ENCODE measurements at places on chromosomes 1 and 21.

GRCh38 chr1:85224734-85225623 lies 24.2 kb upstream of the SYDE2 start:
- DNase-seq, result no peak

- no peak for DNase-seq
These were observed 76.8 kb downstream of the GLIS1 start for GRCh38 chr1:53662169-53662568.

- no peak for DNase-seq
These were observed 64.1 kb upstream of the TBX15 start for GRCh38 chr1:119052267-119052666.

DNA sequence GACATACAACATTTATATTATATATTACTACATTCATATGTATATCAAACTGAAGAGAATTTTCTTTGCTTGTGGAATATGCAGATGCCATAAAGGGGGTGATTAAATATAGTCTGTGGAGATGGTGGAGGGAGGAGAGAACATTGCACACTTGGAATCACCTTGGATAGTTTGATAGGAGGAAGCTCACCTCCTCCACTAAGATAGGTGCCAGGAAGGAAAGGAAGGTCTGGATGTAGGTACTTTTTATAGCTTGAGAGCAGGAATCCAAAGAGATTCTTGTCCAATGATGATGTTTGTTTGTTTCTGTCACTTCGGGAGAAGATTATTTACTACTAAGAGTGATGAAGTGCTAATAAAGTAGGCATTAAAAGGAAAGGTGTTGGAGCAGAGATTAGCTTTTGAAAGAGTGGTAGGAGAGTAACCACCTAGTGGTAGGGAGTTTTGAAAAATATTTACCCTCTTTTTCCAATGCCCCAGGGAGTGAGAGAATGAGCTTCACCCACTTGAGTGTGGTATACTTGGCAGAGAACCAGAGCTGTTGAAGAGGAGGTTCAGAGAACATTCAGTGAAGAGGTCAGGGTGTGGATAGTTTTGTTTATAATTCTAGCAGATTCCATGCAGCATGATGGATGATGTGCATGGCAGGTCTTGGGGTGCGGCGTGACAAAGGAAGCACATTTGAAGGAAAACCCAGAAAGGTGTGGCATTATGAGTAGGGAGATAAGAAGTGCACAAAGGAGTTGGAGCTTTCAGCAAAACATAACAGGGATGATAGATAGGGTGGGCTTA lies 145.0 kb downstream of the PATJ start:
- no peak for DNase-seq

- no peak for DNase-seq
These were observed 4.4 kb upstream of the PGBD5 start for GRCh38 chr1:230430499-230430898.

DNA sequence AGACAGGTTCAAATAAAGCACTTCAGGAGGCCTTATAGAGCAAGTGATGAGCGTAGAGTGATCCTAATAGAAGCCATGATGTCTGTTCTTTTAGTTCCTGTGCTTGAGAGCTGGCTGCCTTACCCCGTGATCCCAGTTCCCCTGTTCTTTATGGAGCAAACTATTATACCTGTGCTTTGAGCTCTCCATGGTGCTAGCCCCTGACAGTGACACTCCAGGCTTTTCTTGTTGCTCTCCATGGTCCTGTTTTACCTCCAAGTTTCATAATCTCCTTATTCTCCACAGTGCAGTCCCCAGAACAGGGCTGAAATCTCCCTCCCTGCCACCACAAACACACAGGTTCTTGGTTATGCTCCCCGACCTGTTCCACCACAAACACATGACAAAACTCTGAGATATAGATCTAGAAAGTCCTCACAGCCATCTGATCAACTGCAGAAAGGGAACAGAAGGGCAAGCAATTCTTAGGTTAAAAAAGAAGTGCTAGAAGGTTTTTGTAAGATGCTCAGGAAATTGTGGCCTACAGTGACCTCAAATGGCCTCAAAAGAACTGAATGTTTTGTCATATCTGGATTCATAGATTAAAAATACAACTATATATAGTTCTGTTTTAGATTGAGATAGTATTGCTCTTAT lies 6.0 kb downstream of the CADM3 start:
- peak; percentile 79 for DNase-seq

- no peak for DNase-seq
These were observed 10.4 kb downstream of the ATPAF1 start for GRCh38 chr1:46657775-46658174.

- DNase-seq, result no peak
These were observed 74.9 kb downstream of the MATN1 start for GRCh38 chr1:30648408-30649000.

DNA sequence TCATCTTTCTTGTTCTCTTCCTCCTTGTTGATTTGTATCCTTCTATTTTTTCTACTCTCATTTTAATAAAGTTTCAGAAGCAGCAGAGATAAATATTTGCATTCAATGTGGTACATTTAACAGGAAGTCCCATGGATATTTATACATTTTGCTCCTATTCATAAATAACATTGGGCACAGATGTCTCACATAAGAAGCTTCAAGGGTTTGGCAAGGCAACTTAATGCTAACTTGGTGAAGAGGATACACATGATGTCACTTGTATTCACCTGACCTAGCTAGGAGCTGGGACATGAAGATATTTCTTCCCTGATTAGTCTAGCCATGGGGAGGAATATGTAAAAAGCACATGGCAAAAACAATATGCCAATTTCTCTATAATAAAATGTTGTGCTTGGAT lies 65.1 kb upstream of the DUSP10 start:
- no peak for DNase-seq

- no peak for DNase-seq
These were observed 64.9 kb upstream of the ZBTB40 start for GRCh38 chr1:22386774-22387173.

DNA sequence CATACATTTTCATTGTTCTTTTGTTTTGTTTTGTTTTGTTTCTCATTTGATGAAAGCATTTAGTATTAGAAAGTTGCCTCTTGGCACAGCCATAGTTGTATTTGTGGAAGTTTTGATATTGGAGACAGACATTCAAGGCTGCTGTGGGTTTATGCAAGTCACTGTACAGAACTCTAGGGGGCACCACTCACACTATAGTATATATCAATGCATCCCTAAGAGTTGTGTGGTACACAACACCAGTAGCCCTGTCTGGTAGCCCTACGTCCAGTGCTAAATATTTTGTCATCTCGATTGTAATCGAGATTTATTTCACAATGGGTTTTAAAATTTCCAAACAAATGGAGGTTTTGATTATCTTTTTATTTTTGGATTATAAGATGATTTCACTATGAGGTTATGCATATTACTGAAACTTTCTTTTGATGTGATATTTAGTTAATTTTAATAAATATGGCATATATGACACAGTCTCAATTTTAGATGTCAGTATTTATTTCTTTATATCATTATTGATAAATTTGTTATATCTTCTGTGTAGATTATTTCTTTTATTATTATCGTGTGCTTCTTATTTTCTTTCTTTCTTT lies 112.2 kb downstream of the NR5A2 start:
- DNase-seq, result peak; percentile 8

DNA sequence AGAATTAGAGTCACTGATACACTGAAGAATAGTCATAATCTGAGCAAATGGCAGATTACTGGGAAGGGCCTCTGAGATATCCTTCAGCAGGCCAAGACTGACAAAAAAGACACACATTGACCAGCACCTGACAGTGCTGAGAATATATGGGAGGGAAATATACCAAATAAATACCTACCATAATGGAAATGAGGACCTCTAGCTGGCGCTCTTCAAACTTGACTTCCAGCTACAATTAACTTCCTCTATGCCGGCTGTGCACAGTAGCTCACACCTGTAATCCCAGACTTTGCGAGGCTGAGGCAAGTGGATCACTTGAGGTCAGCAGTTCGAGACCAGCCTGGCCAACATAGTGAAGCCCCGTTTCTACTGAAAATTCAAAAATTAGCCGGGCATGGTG lies 69.5 kb downstream of the NPHS2 start:
- no peak for DNase-seq

- no peak for DNase-seq
These were observed 46.7 kb downstream of the ZBTB18 start for GRCh38 chr1:244097523-244098405.

Measured in nephron progenitor cell (in vitro differentiated cells).